ENCODE measurements at places on chromosomes 6 and 20.

GRCh38 chr6:134806180-134806798 is 143.6 kb downstream of the ALDH8A1 start:
- no peak for DNase-seq

DNA sequence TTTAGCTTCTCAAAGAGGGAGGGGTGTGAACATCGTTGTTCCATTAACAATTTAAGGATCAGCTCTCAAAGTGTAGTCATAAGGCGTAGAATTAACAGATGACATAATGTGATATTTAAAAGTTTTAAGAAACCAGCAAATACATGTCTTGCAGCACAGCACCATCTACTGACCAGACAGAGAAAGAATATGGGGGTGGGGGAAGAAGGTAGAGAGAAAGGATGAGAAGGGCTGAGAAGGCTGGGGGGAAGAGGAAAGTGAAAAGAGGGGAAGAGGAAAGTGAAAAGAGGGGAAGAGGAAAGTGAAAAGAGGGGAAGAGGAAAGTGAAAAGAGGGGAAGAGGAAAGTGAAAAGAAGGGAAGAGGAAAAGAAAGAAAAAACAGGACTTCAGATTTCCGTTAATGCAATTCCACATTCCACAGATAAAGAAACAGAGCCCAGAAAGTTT is 80.9 kb downstream of the HAO1 start:
- no peak for DNase-seq

DNA sequence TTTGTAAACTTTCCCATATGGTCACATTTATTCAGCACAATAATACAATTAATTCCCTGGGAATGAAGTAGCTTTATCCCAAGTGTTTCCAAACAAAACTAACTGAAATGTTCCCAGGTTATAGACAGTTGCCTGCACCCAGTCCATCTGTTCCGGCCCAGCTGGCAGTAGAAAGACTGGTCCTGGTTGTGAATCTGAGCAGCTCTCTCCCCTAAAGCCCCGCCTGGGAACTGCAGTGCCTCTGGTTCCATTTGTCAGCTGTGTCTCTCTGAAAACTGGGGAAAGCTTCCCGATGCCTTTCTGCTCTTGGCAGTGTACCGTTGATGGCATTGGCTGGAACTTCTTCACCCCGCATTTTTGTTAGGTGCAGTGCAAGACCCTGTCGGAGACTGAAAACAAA is 8.7 kb downstream of the MTHFD1L start:
- DNase-seq, result no peak

- no peak for DNase-seq
These were observed 7.1 kb upstream of the GRM4 start for GRCh38 chr6:34152806-34153520.

- DNase-seq, result no peak
These were observed 37.2 kb downstream of the TTI1 start for GRCh38 chr20:37995856-37996605.

- no peak for DNase-seq
These were observed 125.0 kb downstream of the C6orf118 start for GRCh38 chr6:165184192-165184979.

- no peak for DNase-seq
These were observed 18.5 kb downstream of the POM121L2 start for GRCh38 chr6:27293436-27294098.

- no peak for DNase-seq
These were observed 71.9 kb downstream of the TBC1D7 start for GRCh38 chr6:13256266-13257001.

GRCh38 chr6:20692023-20692422 is 157.8 kb downstream of the CDKAL1 start:
- no peak for DNase-seq

DNA sequence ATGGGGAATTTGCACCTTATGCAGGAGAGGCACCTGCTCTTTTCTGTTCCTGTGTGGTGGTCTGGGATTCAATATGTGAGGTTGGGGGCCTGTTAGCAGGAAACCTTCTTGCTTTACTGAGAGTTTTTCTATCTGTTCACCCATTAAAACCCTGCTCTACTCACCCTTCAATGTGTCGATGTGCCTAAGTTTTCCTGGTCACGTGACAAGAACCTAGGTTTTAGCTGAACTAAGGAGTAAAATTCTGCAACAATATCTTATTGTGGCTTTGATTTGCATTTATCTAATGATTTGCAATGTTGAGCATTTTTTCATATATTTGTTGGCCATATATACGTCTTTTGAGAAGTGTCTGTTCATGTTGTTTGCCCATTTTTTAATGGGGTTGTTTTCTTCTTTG is 979.9 kb downstream of the HACE1 start:
- DNase-seq, result no peak

DNA sequence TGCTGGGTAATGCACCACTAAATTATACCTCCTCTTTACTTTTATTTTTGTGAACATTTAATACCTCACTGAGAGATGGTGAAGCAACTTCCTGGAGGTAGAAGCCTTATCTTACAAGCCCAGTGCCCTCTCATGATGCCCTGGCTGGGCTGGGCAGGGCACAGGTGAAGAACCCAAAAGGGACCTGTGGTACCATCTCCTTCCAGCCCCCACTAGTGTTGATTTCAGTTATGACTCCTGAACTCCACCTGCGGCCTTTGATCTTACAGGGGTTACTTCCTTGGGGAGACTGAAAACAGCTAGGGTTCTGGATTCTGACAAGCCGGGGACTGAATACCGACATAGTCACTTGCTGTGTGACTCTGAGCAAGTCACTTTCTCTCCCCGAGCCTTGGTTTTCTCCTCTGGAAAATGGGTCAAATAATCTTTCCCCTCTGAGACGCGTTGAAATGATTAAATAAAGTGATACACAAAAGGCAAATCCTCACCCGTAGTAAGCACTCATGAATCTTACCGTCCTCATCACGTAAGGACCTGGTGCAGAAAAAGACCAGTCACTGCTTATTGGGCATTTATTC is 1.2 kb downstream of the SLC13A3 start:
- DNase-seq, result no peak

- DNase-seq, result no peak
These were observed 54.4 kb upstream of the RNF182 start for GRCh38 chr6:13870214-13870830.

Data from activated CD8-positive, alpha-beta memory T cell treated with anti-CD3 and anti-CD28 coated beads for 1 hour (primary cell).